Natural killer cell treated with Interleukin-12 subunit alpha and Interleukin-12 subunit beta and Interleukin-15 and Interleukin-18, amount 100 ng/mL, for 72 hours (primary cell): ENCODE measurements at places on chromosomes 3 and 15. TPM values are rescaled to one million over a fixed set of nuclear protein-coding genes. Genes with fewer than 3 reads are reported as not detected.

Gene TNFSF10
- 321 TPM for total RNA-seq

- no peak for DNase-seq
These were observed 69.7 kb upstream of the CMSS1 start for GRCh38 chr3:99747915-99748314.

DNA sequence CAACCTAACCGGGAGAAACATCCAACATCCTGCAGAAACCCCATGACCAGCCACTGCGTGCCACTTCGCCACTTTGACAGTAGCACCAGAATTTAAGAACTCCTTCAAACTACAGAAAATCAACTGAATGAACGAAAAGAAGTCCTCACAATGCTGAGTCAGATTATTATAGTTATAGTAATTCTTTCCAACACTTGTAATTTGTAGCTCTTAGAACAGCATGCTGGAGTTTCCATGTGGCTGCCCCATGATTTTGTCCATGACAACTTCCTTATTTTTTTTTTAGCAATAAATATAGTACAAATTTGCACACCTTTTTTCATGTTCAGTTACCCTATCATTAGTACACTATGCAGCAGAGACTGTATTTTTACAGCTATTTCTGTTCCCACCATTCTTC, 26.1 kb upstream of the SSR3 start:
- DNase-seq = no peak

Gene SLC49A4
- 2.7 TPM for total RNA-seq

DNA sequence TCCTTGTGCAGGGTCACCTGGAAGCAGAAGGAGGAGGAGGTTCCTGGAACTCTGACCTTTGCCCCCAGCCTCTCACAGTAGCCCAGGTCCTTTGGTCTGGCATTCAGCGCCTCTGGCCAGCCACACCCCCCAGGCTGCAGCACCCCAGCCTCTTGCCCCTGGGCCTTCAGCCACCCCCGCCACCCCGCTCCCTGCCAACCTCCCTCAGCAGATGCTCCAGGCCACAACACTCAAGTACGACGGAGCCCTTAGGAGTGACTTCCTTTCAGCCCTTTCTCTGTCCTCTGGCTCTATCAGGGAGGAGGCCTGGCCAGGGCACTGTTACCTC, 45.2 kb downstream of the GRIP2 start:
- peak; percentile 42 for DNase-seq

DNA sequence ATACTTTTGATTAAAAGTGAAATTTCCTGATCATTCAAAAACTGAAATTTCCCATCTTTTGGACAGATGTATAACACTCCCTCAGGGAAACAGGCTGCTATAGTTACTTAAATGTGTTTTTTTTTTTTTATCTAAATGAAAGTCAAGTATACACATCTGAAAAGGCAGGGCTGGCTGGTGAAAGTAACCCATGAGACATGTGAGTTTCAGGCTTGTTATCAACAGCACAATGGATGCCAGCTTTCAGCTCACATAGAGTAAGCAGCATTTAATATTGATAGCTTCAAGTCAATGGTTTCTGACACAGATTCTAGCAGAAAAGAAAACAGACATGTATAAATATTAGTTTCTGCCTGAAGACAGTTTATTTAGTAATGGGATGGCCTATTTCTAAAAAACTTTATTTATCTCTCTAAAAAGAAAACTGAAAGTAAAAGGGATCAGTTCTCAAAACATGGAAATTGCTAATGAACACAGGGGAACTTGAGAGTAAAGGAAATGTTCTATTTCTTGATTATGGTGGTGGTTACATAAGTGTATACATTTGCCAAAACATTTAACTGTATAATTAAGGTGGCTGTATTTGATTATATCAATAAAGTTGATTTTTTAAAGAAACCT, 89.7 kb upstream of the CMC1 start:
- DNase-seq = no peak

Gene RETNLB
- total RNA-seq = not detected

- DNase-seq = no peak
These were observed 233.6 kb downstream of the WDR72 start for GRCh38 chr15:53525894-53526293.
